ENCODE measurements at places on chromosomes 4 and X.

- DNase-seq: no peak
Observed at GRCh38 chr4:3497095-3497494, 34.0 kb downstream of the DOK7 start.

DNA sequence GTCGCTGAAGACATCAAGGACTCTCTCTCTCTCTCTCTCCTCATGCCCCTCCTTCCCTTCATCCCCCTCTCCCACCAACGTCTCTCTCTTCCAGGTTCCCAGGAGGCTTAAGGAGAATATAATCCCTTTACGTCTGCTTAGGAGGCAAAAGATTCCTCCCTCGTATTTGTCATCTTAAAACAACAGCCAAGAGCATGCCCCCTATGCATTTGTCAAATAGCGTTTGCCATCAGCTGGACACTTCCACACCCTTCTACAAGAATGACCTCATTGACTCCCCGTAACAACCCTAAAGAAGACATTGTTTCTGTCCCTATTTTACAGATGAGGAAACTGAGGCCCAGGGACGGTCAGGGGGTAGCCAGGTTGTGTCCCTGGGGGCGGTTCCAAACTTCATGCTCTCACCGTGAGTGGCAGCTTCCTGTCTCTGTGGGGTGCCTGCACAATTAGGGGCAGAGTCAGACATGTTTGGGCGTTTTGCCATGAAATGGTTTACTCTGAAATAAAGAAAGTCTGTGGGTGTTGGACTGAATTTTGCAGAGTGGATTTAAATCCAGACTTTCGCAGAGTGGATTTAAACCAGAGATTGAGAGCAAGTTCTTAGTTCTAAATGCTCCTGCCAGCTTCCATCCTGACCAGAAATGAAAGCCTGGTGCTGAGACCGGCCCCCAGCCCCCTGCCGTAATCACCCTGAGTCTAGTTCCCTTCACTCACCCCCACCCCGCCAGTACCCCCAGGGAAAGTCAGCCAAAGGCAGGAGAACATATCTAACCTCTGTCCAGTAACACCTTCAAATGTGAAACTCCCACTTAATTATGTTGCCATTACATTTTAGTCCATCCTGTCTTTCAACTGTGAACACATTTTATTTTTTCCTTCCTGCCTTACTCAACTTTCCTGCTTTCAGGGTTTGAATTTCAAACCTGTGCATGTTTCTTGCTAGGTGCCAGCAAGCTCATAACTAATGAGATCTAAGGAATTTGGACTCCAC, 44.3 kb upstream of the TBL1X start:
- DNase-seq: no peak

GRCh38 chrX:5726224-5726623, 502.4 kb downstream of the NLGN4X start:
- DNase-seq: peak; percentile 1

GRCh38 chr4:113179996-113180395, 130.5 kb downstream of the ANK2 start:
- no peak for DNase-seq
